ENCODE measurements at places on chromosomes 3 and 15.

GRCh38 chr3:120275618-120276017 is 9.4 kb downstream of the GPR156 start:
- no peak for DNase-seq

GRCh38 chr3:193899001-193899400 is 236.9 kb upstream of the HES1 start:
- DNase-seq = no peak

DNA sequence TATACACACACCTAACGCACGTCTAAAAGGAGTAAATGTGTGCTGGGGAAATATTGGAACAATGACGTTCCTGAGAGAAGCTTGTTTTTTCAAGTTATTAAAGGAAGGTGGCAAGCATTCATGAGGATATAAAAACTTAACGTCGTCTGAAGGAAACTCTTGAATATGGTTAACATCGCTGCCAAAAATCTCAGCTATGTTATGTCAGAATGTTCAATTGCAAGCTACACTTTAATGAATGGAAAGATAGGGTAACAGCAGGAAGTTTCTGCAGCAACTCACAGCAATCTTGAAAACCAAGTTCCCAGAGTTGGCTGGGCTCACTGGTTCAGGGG is 54.3 kb upstream of the MEF2A start:
- DNase-seq = no peak

DNA sequence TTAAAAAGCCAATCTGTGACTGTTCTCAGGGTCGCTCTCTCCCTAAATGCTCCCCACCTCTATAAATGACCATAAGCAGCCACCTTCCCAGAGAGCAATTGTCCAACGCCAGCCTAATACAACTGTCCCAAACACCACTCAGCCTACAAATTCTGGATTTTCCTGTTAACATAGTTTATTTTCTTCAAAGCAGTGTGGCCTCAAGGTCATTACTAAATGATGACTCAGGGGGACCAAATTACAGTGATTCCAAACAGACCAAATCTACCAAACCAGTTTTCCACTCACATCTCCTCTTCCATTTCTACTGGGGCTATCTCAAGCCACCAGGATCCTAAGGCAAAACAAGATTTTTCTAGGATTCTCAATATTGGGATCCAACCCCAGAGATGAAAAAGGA is 22.5 kb downstream of the HEXA start:
- DNase-seq = no peak

DNA sequence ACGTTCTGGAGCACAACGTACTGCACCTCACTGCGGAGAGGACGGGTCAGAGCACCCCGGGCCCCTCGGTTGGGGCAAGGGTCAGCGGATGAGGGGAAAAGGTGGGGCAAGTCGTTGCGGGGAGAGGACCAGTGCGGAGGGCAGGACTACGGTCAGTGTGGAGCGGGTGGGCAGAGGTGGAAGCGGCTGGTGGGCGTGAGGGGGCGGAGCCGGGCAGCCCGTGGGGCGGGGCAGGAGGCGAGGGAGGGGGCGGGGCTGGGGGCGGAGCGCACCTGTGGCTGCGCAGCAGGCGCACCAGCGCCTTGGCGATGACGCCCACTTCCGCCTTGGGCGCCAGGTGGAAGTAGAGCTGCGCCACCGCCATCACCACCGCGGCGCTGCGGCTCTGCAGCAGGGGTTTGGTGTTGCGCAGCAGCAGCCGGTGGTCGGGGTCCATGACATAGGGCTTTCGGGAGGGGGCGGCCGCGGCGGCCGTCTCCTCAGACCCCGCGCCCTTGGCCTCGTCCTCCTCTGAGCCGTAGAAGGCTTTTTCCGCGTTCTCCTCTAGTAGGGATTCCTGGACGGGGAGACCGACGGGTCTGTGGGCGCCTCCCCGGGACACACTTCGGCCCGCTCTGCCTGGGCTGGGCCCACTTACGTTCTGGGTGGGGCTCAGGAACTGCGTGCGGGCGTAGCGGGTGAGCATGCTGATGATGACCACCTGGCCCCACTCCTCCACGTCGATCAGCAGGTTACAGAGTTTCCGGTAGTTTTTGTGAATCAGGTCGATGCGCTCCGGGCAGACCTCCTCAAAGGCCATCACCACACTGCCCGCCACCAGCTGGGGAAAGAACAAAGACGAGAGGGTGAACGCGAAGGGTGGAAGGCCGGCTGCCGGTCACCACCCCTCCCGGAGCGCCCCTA is 29.2 kb downstream of the AP3B2 start:
- DNase-seq = peak; percentile 67

GRCh38 chr3:70863049-70863448 is 550.6 kb upstream of the MDFIC2 start:
- DNase-seq = no peak

DNA sequence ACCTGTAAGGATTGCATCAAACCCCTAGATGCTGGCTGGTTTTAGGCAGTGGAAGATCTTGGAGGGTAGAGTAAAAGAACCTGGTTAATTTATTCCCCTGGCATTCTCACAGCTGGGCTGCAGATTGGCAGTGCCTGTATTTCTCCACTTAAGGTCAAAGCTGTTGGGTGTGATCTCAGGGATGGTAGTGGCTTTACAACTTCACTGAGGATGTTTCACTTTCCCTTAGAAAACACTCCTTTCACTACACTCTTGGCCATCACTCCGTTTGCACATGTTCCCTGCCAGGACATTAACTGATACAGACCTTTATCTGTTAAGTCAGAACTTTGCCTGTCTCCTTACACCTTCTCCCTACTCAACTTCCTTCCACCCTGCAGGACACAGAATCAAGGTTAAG is 779.1 kb upstream of the SEMA6D start:
- DNase-seq = no peak

GRCh38 chr3:18888370-18888769 is 259.9 kb upstream of the KCNH8 start:
- no peak for DNase-seq

GRCh38 chr3:45994419-45995235 is 997 bp downstream of the FYCO1 start:
- DNase-seq = no peak

- DNase-seq = no peak
Observed at GRCh38 chr3:76585794-76586392, 454.0 kb upstream of the ROBO2 start.

DNA sequence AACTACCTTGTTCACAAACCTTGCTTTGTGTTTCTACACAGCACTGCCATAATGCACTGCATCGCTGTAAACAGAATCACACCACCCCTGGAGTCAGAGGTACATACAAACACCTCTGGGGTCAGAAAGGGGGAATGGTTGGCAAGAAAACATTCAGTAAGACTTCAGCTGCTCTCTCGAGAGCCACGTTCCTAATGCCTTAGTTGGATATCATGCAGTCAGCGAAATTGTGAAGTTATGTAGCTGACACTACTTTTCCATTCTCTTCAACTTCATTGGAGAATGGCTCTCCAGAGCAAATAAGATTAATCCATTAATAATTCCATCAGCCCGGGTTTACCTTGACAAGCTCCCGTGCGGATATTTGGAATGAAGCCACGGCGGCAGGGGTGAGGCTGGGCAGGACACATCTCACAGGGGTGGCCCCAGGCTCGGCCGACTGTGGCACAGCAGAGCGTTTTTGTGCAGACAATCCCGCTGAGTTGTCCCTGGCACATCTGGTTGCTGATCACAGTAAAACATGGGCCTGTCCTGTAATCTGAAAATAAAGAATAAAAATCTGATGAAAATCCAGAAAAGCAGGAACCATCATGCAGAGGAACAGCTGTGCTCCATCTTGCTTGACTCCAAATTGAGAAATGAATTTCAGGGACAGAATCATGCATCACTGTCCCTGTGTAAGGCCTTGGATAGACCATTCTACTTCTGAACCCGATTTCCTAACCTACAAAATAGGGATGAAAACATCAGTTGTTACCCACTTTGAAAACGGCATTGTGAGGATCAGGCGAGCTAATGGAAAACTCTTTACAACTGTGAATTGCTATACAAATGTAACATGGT is 108.0 kb downstream of the FBN1 start:
- no peak for DNase-seq

GRCh38 chr3:102332205-102332604 is 102.6 kb upstream of the ZPLD1 start:
- no peak for DNase-seq

DNA sequence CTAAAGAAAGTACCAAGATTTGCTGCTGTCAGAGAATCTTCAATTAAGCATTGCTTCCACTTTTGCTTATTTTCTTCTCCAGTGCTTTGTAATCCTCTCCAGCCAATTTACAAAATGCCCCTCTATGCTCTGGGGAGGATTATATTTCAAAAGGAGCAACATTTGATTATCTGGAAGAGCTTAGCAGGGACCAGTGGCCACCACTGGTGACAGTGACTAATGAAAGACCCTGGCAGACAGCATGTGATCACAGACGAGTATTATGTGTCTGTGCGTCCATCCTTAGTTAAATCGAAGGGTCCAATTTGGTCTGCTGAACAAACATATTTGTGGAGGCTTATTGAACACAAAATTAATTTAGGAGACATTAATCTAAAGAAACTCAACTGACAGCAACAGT is 152.6 kb downstream of the ZNF621 start:
- no peak for DNase-seq

GRCh38 chr15:31408724-31409123 is 82.1 kb downstream of the KLF13 start:
- DNase-seq = no peak

- no peak for DNase-seq
Observed at GRCh38 chr15:87947560-87947959, 309.0 kb downstream of the NTRK3 start.

GRCh38 chr3:144470666-144471065 is 499.0 kb downstream of the DIPK2A start:
- no peak for DNase-seq

GRCh38 chr15:69679623-69680228 is 227.1 kb downstream of the RPLP1 start:
- DNase-seq = no peak

GRCh38 chr3:102053375-102053989 is 204.2 kb downstream of the NFKBIZ start:
- DNase-seq = no peak

- DNase-seq = no peak
Observed at GRCh38 chr3:121998030-121998580, 23.9 kb downstream of the ILDR1 start.

DNA sequence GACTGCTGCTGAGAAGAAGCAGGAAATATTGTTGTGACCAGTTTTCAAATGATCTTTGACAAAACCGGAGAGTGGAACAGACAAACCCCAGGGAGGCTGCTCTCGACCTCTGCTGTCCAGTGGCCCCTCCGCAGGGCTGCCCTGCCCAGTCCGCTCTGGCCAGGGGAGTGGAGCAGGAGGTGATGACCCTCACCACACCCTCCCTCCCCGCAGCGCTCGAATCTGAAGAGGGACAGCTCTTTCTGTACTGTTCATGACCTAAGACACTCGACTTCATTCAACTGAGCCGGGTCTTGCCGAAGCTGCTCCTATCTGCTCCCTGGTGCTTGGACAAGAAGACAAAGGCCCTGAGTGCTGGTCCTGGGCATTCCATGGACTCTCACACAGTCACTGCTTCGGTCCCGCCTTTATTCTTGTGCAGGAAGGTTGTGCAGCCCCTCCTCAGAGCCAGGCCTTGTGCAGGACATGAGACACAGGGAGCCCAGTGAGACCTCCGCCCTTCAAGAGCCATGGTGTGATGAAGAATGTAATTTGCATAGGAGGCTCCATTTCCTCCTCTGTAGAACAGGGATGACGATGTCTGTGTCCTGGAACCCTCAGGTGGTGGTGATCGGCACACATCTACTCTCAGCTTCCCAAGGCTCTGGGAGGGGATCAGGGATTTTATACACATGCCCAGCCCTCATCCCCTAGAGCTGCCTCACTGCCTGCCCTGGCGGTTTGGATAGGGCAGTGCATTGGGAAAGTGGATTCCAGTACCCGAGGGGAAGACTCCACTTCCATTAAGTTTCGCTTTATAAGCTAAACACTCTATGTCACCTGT is 97.1 kb upstream of the PRR20G start:
- no peak for DNase-seq

GRCh38 chr3:27031476-27031875 is 337.7 kb downstream of the NEK10 start:
- no peak for DNase-seq

DNA sequence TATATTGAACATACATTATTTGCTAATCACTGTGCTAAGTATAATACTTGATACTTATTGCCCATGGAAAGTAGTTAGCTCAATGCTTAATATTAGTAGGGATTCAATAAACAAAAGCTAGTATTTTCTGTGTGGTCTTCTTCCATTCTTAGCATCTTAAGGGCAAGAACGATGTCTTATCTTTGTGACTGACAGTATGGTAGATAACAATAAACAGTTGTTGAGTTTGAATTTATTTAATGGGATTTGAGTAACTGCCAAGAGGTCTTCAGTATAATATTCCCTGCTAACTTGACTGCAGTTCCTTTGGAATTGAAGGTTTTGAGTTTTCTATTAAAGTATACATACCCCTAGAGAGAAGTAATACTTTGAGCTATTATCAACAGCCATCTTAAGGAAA is 70.1 kb downstream of the ZNF609 start:
- no peak for DNase-seq

DNA sequence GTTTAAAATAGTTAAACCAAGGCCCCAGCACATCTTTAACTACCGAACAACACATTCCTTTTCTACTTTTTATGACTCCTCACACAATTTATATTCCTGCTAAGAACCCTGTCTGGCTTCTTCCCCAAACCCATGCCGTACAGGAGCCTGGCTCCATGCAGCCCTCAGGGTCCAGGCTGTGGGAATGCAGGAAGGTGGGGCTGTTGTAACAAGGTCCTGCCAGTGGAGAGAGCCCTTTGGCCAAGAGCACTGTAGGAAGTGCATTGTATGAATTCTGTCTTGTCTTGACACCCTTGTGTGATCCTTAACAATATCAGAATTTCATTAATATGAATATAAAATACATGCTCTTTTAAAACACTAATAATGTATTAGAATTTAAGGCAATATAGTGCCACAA is 563.8 kb downstream of the TBL1XR1 start:
- no peak for DNase-seq

DNA sequence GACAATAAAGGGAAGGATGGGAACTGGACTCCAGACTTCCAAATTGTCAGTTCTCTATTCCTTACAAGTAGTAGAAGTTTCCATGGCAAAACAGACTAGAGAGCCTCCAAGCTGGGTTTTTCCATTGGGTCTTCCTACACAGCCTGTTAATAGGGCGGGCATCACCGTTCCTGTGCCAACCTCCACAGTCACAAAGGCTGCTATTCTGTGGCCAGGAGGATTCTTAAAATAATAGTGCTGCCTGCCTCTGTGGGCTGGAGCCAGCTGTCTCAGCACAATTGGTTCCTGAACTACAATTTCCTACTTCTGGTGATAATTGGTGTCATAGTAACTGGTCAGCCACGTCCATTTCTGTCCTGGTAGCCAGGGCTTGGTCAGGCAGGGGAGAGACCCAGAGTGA is 38.6 kb downstream of the LYZL4 start:
- no peak for DNase-seq

- DNase-seq = no peak
Observed at GRCh38 chr3:114469070-114469469, 175.2 kb downstream of the TIGIT start.

DNA sequence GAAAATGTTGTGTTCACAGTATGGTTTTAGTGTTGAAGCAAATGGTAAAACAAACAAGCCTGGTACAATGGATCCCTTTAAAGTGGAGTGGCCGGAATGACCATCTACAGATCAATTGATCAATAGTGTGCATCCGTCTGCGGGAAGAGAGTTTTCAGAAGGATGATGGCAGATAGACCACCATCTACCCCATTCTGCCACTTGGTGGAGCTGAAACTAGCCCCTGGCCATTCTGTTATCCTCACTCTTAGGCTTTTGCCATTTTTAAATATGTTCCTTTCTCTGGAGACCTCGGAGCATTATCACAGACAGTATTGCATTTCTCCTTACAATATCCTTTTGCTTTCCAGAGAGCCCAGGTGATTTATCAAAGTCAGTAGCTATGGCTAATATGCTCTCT is 258.9 kb upstream of the CFAP20DC start:
- DNase-seq = no peak
